ENCODE measurements at places on chromosomes 5 and 9.

DNA sequence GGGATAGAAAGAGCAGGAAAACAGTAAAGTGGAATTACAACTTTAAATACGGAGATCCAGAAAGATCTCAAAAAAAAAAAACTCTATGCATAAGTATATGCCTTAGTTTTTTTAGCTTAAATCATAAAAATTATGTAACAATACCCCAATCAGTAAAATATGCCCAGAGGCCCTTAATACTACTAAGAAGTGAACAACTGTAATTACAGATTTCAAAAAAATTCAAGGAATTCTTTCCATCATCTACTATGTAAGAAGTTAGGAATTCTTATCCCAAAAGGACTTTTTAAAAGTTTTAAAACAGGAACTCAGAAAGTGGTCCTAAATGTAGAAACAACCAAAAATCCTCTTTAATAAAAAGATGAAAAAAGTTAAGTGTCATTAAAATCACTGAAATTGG is 111.3 kb downstream of the SSBP2 start:
- no peak for DNase-seq

GRCh38 chr5:68708842-68709170 is 385.0 kb upstream of the SLC30A5 start:
- DNase-seq = no peak

- no peak for DNase-seq
Measured at GRCh38 chr5:120436996-120437395, 27.1 kb upstream of the PRR16 start.

GRCh38 chr5:125408448-125409233 is 662.2 kb upstream of the ZNF608 start:
- peak; percentile 35 for DNase-seq

DNA sequence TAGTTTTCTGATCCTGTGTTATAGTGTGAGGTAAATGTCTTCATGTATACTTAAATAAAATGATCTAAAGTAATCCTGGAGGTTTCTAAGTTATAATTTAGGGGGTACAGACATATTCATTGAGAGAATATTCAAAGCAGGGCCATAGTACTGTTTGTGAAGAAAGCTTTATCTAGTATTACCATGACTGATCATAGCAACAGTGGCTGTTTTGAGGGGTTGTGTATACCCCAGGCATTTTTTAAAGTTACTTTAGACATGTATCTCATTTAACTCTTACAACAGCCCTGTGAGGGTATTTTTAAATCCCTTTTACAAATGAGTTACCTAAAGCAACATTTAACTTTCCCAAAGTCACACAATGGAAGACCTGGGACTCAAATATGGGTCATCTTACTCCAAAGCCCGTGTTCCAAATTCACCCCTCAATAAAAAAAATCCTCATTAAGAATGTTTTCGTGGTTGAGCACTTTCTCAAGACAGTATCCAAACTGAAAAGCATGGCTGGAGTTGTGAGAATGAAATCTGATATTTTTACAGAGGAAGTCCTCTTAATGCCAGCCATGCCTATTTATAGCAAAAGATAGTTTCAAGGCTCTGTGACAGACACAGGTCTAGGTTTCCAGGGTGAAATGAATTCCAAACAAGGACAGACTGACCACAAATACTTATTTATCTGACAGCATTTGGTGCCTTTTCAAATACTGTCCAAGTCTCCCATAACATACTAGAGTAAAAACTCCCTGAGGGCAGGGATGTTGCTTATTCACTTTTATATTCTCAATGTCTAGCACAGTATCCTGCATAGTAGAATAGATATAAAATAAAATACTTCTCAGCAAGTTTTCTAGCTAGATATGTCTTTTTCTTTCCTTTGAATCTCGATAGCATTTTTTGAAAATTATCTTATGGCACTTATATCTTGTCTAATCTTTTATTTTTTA is 10.4 kb downstream of the STOM start:
- DNase-seq = no peak

- no peak for DNase-seq
Measured at GRCh38 chr5:157143127-157143971, 684 bp upstream of the MED7 start.

- DNase-seq = no peak
Measured at GRCh38 chr9:35557320-35557719, 47.7 kb upstream of the TESK1 start.

DNA sequence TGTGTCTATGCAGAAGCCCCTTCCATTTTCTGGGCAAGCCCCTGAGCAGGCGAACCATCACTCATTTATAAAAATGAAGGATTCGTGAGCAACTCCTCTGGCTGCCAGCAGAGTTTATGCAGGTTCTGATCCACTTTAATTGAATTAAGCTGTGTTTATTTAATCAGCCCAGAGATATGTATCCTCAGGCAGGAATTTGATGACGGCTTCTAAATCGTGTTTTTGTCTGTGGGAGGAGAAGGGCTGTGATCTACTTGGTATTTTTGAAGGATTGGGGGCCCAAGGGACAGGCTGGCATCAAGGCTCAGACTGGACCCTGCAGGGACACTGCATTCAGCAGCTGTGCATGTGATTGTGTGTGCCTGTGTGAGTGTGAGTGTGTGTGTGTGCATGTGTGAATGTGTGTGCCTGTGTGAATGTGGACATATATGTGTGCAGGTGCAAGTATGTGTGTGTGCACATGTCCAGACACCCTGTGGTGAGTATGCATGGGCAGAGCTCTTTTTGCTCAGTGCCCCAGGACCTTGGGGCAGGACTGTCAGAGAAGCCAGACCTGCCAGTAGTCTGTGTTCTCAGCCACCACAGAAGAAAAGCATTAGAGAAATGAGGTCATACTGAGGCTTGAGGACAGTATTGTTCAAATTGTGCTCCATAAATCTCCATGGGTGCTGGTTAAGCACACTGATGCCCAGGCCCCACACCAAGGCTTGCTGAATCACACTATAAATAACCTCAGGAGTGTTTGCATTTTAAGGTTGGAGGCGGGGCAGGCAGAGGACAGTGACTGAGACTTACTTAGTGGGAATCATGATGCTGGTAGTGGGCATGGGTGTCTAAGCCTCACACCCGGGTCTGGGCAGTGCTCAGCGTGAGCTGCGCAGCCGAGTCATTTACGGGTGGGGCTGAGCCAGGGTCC is 164.0 kb downstream of the CARTPT start:
- no peak for DNase-seq

DNA sequence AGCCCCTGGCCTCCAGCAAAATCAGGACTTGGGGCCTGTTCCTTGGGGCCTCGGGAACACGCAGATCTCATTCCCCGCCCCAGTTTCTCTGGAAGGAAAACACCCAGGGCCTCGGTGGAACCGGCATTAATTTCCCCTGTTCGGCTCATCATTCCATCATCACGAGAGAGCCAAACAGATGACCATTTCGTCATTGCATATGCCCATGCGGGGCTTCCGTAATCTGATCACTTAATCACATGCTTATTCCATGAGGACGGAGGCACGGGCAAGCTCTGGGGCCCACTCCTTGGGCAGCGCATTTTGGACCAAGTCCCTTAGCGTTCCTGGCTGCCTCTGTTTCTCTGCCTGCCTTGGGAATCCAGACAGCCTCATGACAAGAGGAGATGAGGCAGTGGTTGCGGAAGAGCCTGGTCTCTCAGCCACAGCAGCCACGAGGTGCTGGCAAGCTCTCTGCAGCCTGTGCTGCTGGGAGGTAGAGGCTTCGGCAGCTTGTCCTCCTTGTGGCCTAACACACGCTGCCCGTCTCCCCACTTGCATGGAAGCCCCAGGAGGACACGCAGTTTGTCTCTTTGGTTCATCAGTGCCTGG is 65.0 kb upstream of the IER5L start:
- DNase-seq = no peak

- no peak for DNase-seq
Measured at GRCh38 chr9:15612962-15613361, 60.1 kb downstream of the CCDC171 start.

DNA sequence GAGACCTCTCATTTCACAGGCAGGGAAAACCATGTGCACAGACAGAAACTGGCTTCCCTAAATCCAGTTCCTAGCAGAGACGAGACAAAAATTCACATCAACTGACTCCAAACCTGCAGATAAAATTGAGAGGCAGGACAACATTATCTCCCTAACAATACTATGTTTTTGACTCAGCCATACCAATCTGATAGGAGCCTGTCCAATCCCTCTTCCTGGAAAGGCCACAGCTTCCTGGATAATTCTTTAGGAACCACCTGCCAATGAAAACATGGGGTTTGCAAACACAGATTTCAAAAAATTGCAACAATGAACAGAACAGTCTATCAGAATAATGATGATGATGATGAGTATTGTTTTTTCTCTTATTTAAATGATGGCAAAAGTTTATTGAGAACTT is 22.4 kb downstream of the SH3TC2 start:
- no peak for DNase-seq

DNA sequence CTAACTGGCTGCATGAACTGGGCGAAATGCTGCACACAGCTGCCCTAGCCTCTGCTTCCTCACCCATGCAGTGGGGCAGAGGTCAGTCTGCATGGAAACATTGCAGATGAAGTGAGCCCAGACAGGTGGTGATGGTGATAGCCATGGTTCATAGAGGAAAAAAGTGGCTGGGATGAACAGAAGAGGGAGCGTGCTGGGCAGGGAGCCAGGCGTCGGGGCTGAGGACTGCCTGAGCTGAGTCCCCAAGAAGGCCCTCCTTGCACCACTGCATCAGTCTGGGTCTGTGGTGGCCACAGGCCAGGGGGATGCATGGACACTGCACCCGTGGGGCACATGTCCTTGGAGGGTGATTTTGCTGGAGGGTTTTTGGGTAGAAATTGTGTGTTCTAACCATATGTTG is 80.5 kb downstream of the AMBP start:
- DNase-seq = no peak

GRCh38 chr5:73640861-73641320 is 14.9 kb downstream of the ARHGEF28 start:
- no peak for DNase-seq

DNA sequence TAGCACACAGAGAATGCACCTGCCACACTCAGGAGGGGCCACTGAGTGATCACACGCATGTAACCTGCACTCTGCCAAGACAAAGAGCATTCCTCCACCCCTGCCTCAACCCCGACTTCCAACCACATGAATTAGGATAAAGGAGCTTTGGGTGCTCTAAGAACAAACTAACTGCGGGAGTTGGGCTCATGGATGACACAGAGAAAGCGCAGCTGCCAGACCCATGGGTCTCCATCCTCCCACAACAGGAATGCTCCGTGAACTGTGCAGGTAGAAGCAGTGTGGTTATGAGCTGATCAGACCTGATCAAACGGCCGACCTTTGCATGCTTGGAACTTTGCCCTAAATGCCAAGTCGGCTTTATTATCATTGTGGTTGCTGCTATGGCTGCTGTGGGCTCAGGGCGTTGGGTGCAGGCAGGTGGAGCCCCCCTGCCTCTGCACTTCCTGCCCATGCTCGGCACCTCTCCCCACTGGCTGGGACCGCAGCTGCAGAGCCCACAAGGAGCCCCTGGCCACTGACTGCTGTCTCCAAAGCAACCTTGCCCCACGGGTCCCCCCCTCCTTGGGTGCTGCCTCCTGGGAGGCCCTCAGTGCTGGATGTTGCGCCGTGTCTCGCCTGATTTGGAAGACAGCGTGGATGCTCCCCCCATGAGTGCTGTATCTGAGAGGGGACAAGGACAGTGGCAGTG is 2.6 kb upstream of the SLC6A3 start:
- no peak for DNase-seq

GRCh38 chr9:32991897-32992594 is 9.4 kb downstream of the APTX start:
- DNase-seq = no peak

DNA sequence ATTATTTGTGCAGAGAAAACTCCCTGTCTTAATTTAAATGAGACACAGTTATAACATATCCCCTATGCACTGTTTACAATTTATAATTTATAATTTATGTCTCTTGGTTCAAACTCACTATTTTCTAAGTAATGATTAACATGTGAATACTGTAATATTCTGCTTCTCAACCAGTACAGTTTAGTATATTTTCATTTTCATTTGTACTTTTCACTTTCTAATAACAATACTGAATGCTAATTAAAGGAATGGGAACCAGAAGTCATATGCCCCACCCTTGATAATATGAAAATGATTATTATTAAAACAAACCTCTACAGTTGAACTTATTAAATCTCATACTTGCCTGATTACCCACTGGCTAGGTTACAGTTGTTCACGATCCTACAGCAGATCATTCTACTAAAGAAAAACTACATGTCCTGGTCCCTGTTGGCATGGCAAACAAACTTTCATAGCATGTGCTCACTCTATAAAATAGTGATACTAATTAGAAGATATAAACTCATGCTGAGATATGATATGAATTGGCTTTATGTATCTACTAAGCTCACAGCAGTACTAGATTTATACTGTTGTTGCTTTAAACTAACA is 66.4 kb downstream of the POU5F2 start:
- no peak for DNase-seq

GRCh38 chr9:8428389-8428788 is 628.8 kb upstream of the DMAC1 start:
- DNase-seq = no peak

- no peak for DNase-seq
Measured at GRCh38 chr9:86854898-86855523, 92.3 kb downstream of the GAS1 start.

- no peak for DNase-seq
Measured at GRCh38 chr5:111135946-111136345, 43.8 kb downstream of the WDR36 start.

DNA sequence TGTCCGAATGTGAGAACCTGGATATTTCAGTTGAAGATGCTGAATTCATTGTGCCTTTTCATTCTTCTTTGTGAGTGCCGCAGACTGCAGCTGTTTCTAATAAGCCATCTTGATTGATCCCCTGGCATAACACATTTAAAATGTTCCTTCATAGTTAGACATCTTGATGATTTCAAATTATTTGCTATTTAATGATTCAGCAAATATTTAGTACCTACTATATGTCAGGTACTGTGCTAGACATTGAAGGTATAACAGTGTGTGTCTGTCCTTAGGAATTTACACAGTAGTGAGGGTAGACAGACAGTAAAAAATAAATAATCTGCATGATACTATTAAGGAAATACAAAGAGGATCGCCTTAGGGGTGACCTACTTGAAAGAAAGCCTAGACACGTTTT is 61.6 kb downstream of the YTHDC2 start:
- DNase-seq = no peak

- no peak for DNase-seq
Measured at GRCh38 chr5:14143841-14144585, 871 bp downstream of the TRIO start.

DNA sequence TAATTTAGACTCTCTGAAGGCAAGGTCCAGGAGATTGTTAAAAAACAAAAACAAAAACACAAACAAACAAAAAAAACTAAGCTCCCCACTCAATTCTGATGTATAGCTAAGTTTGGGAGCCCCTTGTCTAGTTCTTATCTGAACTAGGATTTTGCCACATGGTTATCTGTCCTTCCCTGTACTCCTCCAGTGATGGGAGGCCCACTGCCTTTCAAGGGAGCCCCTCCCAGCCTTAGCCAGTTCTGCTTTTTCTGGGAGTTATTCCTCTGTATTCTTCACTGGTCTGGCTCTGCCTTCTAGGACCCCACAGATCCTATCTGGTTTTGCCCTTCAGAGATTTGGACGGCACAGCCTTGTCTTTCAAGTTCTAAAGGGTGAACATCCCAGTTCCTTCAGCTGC is 2.1 kb upstream of the ALDH1B1 start:
- no peak for DNase-seq
